ENCODE measurements at places on chromosomes 2 and 18.

DNA sequence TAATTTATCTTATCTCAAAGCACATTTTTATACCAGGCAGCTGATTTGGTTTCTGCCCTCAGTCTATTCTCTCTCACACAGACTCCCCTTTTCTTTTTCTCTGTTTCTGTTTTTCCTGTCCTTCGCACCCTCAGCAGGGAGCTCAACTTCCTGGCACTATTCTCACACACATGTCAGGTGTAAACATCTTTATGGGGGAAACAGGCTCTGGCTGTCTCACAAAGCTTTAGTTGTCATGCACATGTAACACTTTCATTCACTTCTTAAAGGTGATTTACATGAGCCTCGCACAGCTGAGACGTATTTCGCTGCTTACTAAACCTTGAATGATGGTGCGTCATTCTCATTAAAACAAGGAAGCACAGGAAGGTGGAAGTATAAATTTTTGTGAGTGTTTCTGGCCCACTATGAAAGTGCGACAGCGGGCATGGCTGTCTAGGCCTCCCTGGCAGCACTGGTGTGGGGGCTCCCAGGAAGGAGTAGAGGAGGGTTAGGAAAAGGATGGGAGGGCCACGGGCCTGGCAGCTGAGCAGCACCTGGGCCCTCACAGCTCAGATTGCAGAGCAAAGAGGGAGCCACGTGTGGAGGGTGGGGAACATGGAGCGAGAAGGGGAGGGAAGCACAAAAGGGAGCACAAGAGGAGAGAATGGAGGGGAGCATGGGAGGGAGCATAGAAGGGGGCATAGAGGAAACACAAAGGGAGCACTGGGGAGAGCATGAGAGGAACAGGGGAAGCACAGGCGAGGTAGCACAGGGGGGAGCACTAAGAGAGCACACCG is 46.2 kb upstream of the SNTG2 start:
- peak; percentile 68 for DNase-seq

GRCh38 chr2:106189764-106190468 is 4.2 kb downstream of the UXS1 start:
- DNase-seq = no peak

GRCh38 chr18:49127471-49128190 is 176.9 kb upstream of the SMAD7 start:
- DNase-seq = no peak

DNA sequence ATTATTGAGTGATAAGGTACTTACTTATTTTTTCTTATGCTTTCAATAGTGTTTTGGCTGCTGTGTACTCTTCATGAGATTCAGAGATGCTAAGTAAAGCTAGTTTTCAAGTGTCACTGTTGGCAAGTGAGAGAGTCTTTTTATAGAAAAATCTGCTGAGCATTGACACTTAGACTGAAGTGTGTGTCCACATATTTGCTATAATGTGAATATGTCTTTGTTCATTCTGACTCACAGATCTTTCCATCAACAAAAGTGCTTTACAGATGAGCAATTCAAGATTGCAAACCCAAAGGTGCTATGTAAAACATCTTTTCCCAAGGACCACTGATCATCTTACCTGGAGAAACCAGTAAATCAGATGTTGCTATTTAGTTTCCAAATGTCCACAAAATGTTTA is 410.6 kb upstream of the FIGN start:
- DNase-seq = no peak

GRCh38 chr2:143081616-143082015 is 47.6 kb upstream of the ARHGAP15 start:
- no peak for DNase-seq

- no peak for DNase-seq
Measured at GRCh38 chr18:11512096-11513025, 97.0 kb upstream of the SLC35G4 start.

DNA sequence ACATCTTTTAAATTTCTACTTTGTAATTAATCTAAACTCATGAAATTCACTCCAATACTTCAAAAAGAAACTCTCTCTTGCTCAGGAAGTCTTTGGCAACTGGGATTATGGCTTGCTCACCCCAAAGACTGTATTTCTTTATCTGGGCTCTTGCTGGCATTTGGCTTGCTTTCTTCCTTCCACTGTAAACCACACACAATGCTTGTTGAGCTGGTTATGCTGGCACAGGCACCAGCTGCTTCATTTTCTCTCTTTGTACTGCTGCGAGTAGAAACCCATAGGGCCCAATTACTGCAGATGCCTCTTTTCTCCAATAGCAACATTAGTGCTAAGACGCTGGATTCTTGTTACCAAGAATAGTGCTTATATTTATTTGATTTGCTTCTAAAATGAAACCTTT is 51.4 kb downstream of the SLC38A11 start:
- DNase-seq = no peak

DNA sequence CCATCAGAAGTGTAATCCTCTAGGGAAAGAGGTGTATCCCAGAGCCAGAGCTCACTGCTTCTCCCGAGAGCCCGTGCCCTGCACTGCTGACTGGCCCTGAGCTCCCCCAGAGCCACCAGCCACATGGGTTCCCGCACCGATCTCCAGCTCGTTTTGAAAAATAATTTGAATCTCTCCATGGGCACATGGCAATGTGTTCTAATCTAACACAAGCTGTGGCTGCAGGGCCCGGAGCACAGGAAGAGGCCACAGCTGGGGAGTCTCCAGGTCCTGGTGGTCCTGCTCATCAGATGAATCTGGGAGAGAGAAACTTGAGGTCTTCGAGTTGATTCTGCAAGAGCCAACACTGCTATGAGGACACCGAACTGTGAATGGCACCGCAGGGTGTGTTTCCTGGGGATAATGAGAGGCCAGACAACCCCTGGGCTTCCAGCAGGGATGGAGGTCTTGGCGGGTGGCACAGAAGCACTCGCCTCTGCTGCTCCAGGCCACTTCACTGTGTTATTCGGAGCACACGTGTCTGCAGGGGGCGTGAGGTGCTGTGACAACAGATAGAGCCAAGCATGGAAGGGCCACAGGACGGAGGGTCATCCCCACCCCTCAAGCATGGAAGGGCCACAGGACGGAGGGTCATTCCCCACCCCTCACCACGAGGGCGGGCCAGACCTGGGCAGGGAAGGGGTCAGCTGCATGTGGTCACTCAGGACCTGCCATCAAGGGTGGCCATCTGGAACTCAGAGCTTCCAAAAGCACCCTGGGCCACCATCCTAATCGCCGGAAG is 196.8 kb downstream of the NDUFA10 start:
- peak; percentile 42 for DNase-seq

DNA sequence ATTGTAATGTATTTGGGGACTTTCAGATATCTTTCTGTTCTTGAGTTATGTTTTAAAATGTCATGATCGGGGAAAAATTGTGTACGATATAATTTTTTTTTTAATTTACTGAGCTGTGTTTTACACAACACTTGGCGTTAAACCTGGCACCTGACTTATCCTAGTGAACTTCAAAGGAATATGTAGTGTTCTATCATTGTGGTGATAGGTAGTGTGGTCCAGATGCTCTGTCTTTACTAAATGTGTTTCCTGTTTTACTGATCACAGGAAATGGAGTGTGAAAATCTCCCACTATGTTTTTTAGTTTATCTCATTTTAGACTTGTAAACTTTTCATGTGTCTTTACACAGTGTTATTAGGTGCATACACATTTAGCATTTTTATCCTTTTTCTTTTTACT is 98.0 kb downstream of the SLC5A7 start:
- no peak for DNase-seq

- DNase-seq = no peak
Measured at GRCh38 chr2:122543815-122544214, 788.4 kb downstream of the TSN start.

DNA sequence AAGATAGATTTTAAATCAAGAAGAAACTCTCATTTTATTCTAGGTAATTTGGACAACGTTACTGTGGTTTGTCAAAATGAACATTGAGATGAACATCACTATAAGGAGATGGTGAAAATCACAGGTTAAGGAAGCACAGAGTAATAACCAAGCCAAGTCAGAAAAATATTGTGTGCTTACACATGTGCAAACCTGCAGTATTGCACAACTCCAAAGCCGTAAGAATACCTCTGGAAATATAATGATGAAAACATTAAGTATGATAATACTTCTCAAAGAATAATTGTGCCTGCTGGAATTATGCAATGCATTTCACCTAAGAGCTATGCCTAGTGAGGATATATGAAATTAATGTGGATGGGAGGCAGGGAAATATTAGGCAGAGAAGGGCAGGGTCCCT is 21.1 kb upstream of the GALNT5 start:
- DNase-seq = no peak

GRCh38 chr2:134275058-134275862 is 21.4 kb downstream of the MGAT5 start:
- no peak for DNase-seq

- no peak for DNase-seq
Measured at GRCh38 chr2:85523062-85523902, 15.7 kb upstream of the MAT2A start.

DNA sequence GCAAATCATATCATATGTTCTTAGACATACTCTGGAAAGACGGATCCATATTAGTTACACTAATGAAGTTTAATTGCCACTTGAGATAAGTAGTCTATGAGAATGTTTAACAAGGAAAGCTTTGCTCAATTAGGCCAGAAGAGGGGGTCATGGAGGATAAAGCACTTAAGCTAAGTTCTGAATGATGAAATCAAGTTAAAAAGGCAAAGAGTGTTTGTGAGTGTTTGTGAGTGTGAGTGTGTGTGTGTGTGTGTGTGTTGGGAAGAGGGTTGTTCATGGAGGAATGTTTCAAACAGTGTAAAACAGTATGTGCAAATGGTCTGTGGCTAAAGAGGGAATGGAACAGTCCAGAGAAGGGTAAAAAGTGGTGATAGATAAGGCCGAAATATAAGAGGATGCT is 360.9 kb downstream of the ERBB4 start:
- DNase-seq = peak; percentile 0

DNA sequence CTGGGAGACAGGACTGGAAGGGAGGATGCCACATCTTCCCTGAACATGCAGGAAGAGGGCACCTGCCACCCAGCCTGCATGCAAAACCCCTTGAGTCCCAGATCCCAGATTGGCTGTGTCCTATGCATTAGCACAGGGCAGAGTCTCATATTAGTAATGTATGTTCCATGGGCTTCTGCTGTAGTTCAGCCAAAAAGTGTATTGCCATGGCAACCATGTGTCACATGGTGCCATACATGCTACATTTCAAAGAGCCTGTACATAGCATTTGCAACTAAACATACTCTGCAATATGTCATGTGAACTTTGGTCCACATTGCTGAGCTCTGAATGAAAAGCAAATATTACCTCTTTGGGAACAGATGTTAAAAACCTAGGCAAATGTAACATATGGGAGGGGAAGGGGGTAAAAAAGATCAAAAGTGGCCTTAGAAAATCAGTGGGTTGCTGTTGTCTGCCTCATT is 78.4 kb downstream of the DPP4 start:
- DNase-seq = no peak

GRCh38 chr2:239306274-239307220 is 94.3 kb downstream of the HDAC4 start:
- no peak for DNase-seq

GRCh38 chr18:45249246-45249661 is 366.0 kb upstream of the SLC14A2 start:
- no peak for DNase-seq

GRCh38 chr2:239298116-239298804 is 102.6 kb downstream of the HDAC4 start:
- no peak for DNase-seq

GRCh38 chr18:28041366-28041765 is 135.6 kb downstream of the CDH2 start:
- DNase-seq = no peak

- DNase-seq = no peak
Measured at GRCh38 chr2:100268986-100269385, 53.3 kb downstream of the LONRF2 start.

GRCh38 chr2:177271981-177272666 is 7.6 kb upstream of the NFE2L2 start:
- no peak for DNase-seq

DNA sequence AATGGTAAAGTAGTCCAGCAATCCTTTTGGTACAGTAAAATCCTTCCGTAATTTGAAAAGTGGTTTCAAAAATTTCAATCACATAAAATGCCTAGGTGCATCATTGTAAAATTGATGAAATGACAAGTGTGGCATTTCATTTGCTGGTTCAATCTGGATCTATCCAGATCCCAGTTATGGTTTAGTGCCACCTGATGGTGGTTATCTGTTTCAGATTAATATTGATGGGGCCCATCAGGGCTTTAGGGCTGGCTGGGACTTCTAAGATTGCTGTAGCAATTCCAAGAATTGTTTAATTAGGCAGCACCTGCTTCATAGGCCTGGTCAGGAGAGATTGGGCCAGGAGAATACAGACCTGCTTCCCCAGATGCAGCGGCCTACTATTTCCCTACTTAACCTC is 55.5 kb upstream of the PIK3C3 start:
- DNase-seq = no peak

- DNase-seq = no peak
Measured at GRCh38 chr2:40384714-40385113, 67.2 kb downstream of the SLC8A1 start.

DNA sequence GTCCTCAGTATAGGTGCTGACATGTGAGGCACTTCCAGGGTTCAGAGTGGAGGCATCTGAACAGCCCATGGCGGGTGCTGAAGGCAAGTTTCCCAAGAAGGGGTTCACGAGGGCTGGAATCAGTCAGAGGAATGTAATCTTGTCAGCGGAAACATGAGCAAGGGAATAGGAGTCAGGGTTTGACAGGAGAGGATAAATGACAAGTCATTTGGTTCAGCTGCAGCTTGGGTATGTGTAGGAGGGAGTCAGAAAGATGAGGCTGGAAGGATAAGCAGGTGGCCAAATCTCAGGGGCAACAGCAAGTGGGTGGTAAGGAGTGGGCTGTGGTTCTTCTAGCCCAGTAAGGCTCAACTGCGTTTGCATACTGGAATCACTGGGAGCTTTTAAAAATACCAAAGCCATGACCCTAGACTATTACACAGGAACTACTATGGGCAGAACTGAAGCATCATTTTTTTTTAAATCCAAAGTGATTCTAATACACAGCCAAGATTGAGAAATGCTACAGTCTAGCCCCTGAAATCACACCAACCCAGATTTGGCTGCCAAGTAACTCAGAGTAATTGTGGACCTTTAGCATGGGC is 41.8 kb upstream of the NAB1 start:
- DNase-seq = no peak

DNA sequence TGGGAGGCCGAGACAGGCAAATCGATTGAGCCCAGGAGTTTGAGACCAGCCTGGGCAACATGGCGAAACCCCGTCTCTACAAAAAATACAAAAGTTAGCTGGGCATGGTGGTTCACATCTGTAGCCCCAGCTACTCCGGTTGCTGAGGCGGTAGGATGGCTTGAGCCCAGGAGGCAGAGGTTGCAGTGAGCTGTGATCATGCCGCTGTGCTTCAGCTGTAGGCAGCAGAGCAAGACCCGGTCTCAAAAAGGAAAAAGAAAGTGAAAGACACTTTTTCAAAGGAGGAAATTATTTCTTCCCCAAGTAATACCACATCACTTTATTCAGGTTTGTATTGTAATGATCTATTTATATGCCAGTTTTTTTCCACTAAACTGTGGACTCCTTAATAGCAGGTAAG is 35.7 kb upstream of the TAF4B start:
- no peak for DNase-seq

- DNase-seq = no peak
Measured at GRCh38 chr2:206713746-206714145, 4.5 kb downstream of the DYTN start.

GRCh38 chr2:214706986-214707385 is 102.5 kb downstream of the BARD1 start:
- DNase-seq = no peak

GRCh38 chr2:162433491-162433890 is 89.6 kb downstream of the GCA start:
- no peak for DNase-seq

- DNase-seq = no peak
Measured at GRCh38 chr2:133458280-133458679, 110.0 kb downstream of the NCKAP5 start.
